ENCODE measurements at places on chromosomes 1 and 21.
A peak's percentile ranks its signal among the peaks of the same experiment; 100 is the strongest.

DNA sequence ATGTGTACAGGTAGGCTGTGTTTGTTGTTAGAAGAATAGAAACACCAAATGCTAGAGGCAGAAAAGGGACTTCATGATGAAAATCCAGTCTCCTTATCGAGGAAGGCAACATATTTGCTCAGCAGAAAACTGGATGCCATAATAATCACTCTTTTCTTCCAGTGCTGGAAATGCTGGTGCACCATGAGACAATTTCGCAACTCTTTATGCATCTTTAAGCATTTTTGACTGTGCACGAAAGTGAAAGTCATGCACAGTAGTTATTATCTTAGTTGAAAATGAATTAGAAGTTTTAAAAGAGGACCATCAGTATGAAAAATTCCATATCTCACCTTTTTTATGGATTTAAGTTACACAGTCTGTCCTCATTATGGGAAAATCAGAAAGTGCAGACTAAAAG, 29.1 kb downstream of the SMYD2 start:
- DNase-seq, result no peak

DNA sequence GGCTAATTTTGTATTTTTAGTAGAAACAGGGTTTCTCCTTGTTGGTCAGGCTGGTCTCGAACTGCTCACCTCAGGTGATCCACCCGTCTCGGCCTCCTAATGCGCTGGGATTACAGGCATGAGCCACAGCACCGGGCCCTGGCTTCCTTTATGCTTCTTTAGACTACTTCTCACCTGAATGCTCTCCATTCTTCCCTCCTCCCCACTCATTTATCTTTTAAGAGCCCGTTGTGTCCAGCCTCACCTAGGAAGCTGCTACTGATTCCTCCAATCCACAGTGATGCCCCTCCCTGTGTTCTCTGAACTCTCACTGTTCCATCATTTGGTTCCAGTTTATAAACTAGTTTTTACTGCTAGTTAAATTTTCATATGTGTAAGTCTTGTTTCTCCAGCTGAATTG, 44.9 kb upstream of the NR5A2 start:
- DNase-seq, result no peak

DNA sequence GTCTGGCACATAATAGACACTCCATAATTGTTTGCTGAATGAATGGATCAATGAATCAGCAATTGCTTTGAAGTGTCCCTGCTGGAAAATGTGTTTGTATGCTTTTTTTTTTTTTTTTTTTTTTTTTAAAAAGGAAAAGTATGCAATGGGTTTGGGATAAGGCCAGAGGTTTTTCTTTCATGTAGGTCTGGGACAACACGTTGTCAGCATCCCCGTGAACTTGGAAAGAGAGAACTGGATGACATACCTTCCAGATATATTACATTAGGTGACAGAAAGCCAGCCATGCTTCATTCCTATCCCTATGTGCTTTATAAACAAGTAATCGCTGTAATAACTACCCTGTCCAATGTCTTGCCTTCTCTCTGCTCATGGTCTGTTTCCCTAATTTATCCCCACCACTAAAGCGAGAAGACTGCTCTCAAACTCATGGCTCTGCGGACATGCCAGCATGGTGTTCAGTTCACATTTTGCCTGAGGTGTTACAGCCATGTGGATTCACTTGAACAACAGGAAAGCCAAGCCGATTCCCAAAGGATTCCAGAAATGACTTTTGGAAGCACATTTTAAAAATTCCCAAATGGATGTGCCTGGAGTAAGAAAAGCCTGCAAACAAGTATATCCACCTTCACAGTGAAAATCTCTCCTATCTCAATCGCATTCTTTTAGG, 34.8 kb upstream of the GREM2 start:
- DNase-seq, result no peak

DNA sequence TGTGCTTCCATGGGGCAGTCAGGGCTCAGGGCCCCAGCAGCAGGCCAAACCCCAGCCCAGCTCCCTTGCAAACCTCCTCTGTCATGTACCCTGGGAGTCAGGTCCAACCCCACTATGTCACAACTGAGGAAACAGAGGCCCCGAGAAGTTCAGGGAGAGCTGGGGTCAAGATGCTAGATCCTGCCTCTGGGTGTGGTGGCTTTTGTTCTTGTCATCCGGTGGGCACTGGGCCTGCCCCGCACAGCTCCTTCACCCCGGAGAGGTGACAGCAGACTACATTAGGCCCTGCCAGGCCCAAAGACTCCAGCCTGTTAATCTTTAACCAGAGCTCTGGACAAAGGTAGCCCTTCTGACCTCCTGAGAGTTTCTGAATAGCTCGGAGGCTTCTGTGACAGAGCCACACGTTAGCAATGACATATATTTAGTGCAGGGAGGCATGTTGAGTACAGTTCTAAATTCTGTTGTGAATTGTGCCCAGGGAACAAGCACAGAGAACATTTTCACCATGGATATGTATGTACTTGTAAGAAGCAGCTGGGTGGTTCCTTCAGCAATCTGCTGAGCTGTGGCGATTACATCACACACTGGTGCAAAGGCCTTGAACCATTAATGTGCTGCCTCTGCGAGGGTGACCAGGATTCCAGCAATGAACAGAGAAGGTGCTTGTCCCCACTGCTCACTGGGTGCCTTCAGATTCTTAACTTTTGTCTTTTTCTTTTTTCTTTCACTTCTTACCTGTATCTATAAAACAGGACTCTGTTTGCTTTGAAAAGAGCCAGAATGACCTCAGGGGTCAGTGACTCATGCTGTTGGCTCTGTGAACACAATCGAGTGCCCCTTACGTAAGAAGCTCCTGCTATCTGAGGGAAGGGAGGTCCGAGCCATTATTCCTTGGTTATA, 102.8 kb downstream of the RHOU start:
- DNase-seq, result no peak

DNA sequence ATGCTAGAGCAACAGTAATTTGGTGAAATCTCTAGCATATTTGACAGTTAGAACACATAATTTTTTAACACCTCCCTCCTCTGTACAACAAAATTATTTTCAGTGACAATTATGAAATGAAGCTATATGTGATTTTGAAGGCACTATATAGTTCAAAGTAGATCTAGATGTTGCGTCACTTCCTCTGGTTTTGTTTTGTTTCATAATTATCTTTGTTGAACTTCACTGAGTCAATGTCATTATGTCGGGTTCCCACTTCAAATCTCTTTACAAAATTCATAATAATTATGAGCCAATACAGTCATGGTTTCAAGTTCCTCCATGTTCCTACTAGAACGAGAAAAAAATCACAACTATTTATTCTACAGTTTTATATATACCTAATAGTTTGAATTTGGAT, 254.8 kb upstream of the PLXNA2 start:
- no peak for DNase-seq

DNA sequence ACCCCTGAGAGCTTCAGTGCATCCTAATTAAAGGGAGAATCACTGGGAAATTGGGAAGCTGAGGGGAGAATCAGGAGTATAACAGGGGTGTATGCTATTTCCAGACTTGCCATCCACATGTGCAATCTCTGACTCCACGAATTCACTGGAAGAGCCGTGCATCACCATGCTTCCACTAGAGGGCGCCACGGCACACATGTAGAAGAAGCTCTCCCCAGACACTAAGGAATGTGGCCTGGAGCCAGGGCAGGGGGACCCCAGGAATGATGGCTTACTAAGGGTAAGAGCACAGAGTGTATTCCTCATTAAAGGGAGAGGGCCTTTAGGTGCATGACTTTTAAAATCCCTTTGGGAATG, 81.5 kb downstream of the ABCA4 start:
- peak; percentile 82 for DNase-seq

DNA sequence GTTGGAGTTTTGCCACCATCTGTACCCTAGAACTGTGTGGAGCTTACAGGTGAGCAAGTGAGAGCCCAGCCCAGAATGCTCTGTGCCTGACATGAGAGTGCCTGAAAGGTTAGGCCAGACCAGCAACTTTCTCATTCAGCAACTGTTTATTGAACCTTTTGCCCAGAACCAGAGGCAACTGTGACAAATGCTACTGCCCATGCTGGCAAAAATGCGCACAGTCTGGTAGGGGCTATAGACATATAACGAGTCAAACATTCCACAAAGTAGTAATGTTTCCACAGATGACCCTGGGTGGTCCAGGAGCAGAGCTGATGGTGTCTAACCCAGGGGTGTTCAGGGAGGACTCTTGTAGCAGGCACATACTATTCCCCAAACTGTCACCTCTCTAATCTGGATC, 56.0 kb upstream of the GCLM start:
- no peak for DNase-seq

DNA sequence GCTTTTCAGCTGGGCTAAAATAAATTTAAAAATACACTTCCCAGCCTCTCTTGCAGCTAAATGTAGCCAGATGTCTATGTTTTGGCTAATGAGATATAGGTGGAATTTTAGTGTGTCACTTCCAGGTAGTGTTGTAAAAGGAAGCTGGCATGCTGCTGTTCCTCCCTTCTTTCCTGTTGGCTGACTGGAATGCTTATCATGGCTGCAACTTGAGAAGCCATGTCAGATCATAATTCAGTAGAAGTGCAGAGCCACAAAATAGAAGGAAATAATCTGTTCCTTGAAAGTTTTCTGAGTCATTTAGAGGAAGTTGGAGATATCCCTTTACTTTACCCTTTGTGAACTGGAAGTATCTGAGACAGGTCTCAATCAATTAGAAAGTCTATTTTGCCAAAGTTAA, 10.9 kb upstream of the RBM15 start:
- DNase-seq, result no peak

DNA sequence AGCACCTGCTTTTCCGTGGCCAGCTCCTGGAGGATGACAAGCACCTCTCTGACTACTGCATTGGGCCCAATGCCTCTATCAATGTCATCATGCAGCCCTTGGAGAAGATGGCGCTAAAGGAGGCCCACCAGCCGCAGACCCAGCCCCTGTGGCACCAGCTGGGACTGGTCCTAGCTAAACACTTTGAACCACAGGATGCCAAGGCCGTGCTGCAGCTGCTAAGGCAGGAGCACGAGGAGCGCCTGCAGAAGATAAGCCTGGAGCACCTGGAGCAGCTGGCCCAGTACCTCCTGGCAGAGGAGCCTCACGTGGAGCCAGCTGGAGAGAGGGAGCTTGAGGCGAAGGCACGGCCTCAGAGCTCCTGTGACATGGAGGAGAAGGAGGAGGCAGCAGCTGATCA, 413 bp downstream of the UBL4B start:
- no peak for DNase-seq

DNA sequence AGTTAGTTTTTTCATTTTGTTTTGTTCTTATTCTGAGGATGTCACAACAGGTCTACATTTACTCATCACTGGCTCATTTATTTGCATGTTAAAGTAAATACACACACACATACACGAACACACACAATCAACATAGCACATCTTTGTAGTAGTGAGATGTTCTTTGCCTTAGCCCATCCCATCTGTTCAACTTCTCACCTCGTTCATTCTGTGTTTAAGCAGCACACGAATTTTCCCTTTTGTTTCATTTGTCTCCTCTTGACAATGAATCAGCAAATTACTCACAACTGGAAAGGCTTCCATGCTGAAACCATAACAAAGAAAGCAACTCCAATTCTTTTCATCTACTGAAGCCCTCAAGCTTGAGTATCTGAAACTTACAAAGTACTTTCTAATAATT, 133.3 kb upstream of the CHRM3 start:
- DNase-seq, result no peak

GRCh38 chr1:53317646-53318539, 10.0 kb downstream of the LRP8 start:
- no peak for DNase-seq

DNA sequence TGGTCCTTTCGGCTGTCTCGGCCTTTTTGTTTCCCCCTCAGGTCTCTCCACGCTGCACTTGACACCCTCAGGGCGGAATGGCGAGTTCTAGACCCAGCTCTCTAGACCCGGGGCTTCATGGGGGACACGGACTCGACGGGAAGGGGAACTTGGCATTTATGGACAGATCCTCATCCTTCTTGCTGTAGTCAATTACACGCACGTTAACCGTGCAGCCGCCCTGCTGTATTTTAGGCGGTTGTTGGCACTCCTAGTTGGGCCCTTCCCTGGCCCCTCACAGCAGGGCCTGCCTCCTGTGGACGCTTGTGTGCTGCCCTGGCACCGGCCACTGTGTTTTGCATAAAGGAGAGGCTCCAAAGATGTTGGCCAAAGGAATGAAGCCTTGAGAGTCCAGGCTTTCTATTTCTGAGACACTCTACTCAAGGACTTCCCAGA, 558 bp upstream of the BTG3 start:
- DNase-seq, result no peak

GRCh38 chr1:198056255-198056654, 100.5 kb upstream of the NEK7 start:
- DNase-seq, result peak; percentile 40

Data from activated CD4-positive, alpha-beta T cell treated with anti-CD3 and anti-CD28 coated beads for 36 hours (primary cell).